ENCODE measurements at places on chromosomes 1 and 21. TPM values are rescaled to one million over a fixed set of nuclear protein-coding genes. Genes with fewer than 3 reads are reported as not detected.

- no peak for DNase-seq
Observed at GRCh38 chr1:112409414-112409813, 13.4 kb downstream of the CTTNBP2NL start.

DNA sequence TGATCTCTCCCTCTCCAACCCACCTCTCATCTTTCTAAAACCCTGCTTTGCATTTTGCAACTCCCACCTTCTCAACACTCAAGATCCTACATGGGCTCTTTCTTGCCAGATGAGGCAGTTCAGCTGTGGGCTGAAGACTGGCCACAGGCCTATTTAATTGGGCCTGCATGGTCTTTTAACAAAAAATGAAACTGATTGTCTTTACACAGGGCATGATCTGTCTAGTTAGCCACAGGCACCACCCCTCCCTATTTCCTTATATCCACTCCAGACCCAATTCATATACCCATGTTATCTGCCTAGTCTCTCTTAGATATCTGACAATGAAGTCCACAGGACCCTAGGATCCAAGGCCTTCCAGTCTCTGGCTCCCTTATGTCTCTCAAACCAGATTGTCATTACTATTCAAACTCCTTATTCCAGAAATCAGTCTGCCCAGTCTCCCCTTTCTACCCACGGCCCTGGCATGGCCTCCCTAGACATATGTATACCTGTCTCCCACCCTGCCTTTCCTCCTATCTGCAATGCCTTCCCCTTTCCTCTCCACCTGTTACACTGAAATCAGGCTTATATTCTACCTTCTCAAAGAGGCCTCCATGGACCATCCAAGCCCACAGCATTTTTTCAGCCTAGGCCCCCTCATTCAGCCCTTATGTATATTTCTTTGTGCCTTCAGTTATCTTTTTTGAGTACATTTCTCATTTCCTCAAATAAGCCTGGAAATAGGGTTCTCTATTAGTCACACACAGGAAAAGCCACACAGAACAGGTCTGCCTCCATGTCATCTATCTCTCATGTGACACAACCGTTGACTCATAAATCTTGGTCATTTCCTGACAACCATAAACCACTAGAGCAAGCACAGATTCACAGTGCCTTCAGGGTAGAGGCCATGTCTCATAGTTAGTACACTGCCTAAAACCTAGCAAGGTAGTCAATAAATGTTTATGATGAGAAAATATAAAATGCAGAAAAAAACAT is 39.0 kb downstream of the LPAR3 start:
- no peak for DNase-seq

DNA sequence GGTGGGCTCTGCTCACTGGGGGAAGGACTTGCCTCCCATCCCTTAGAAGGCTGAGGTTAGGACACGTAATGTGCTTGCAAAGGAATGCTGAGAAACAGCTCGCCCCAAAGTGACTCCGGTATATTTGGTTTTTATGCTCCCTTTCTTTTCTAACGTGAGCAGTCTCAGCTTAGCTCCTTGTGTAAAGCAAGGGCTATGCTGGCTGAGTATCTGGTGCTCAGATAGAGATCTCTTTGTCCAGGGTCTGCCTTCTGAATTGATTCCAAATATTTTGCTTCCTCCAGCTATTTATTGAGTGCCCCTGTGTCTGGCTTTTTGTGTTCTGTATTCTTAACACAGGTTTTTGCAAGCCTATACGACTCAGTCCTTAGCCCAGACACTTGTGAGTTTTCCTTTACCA is 94.5 kb upstream of the ARTN start:
- DNase-seq = no peak

PPFIA4 gene
- 0.82 TPM for polyA plus RNA-seq

PSMB4 gene
- polyA plus RNA-seq = 217 TPM

All from pancreas (tissue), 10 donors.